ENCODE measurements at places on chromosomes 5 and 9.
A peak's percentile ranks its signal among the peaks of the same experiment; 100 is the strongest.

GRCh38 chr5:38543074-38543473 is 13.4 kb downstream of the LIFR start:
- no peak for DNase-seq

- no peak for DNase-seq
Observed at GRCh38 chr5:10896016-10896415, 135.0 kb upstream of the DAP start.

DNA sequence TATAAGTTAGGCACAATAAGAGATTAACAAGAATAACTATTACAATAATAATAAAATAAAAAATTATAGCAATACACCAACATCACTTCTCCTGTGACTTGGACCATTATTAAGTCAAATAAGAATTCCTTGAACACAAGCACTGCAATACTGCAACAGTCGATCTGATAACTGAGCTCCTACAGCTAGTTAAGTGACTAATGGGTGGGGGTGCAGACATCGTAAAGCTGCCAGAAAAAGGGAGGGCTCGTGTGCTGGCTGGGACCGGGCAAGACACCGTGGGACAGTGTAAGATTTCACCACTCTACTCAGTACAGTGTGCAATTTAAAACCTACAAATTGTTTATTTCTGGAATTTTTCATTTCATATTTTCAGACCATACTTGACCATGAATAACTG is 78.8 kb downstream of the SNX24 start:
- peak; percentile 10 for DNase-seq

DNA sequence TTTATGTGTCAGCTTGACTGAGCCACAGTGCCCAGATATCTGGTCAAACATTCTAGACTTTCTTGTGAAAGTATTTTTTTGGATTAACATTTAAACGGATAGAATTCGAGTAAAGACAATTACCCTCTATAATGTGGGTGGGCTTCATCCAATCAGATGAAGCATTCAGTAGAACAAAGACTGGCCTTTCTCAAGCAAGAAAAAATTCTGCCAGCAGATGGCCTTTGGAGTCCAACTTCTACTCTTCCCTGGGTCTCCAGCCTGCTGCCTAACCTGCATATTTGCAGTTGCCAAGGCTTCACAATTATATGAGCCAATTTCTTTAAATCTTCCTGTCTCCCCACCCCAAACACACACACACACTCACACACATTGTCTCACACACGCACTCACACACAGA is 86.4 kb downstream of the MED10 start:
- DNase-seq, result no peak

- DNase-seq, result no peak
Observed at GRCh38 chr9:25994605-25995004, 316.4 kb upstream of the TUSC1 start.

DNA sequence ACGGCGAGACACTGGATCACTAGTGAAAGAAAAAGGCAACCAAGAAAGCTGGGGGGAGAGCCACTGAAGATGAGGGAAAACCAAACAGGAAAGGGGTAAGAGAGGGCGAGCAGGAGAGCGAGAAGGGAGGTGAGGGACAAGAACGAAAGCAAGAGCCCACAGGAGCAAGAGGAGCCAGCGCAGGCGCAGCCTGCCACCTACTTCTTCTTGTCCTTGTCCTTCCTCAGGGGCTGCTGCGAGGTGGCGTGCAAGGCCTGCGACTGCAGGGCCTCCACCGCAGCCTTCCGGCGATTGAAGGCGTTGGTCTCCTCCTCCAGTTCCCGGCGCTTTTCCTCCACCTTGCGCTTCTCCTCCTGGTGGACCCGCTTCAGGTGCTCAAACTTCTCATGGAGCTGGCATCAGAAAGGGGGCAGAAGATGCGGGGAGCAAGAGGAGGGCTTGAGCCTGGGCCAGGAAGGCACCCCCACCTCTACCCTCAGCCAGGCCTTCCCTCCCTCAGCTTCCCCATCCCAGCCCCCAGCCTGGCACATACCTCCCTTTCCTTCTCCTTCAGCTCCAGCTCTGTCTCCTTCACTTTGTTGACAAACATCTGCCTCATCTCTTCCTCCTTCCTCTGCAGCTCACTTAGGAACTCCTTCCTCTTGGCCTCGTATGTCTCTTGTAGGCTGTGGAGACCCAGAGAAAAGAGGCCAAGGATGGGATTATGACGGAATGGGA is 13.5 kb downstream of the CCNI2 start:
- no peak for DNase-seq

All from skeletal muscle cell (primary cell).